Stimulated activated naive CD4-positive, alpha-beta T cell (primary cell): ENCODE measurements at places on chromosomes 16 and 17.

GRCh38 chr17:44267818-44268490, at the start of gene SLC4A1:
Gene SLC4A1 (minus strand): TSS chr17:44268135. CDS start chr17:44262866, 5,269 bp downstream.
- DNase-seq = no peak

GRCh38 chr16:72241930-72242329, 70.0 kb upstream of the PMFBP1 start:
- no peak for DNase-seq

GRCh38 chr16:58042001-58042885, 16.7 kb downstream of the MMP15 start:
- DNase-seq = no peak

GRCh38 chr17:27954548-27955495, 61.7 kb upstream of the LYRM9 start:
- no peak for DNase-seq

DNA sequence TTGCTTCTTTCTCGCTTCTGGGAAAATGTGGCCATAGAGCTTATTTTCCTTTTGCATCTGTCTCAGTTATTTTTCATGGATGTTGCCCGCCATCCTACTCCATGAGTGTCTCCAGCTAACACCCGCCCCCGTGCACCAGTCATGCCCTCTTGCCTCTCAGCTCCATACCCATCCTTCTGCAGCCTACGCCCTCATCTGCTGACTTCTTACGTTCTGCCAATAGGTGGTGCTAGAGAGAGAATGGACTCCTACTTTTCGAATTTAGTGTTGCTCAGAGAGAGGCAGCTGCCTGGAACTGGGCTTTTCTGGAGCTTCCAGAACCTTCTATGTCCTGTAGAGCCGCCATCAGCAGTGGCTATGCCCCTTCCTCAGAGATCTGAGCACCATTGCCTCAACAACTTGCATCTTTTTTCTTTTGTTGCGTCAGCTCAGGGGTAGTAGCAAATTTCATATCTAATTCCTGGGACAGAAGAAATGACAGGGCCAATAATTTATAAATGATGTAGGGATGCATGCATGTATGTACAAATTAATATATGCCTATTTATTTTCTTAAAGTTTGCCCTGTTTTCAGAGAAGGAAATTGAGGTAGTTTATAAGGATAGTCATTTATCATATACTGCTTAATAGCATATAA, 119.7 kb upstream of the MYOCD start:
- no peak for DNase-seq

DNA sequence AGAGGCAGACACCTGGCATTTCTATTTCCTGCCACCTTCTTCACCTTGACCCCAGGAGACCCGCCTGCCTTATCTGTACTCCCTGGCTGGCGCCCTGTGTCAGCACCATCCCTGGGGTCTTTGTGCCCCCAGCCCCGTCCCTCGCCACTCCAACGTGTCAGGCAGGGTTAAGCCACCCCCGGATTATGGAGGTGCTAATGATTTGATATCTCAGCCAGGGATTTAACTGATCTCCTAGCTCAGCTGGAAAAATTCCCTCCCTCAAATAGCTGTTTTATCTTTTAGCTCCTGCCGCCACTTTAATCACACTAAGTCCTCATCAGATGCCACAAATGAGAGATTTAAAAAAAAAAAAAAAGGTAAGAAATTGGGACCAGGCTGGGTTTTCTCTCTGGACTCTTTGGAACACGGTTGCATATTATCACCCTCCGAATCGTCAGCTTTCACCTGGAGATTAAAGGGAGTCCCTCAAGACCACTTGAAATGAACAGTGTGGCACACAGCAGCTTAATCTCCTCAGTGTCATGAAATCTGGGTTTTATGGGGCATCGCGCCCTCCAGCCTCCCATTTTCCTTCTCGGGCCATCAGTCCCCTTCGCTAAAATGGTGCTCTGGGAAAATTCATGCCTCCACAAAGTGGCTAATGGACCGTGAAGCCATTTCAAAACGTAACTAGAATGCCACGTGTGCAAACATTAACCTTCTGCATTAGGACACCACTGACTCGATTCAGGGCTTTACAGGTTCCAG, 26.2 kb upstream of the WFDC1 start:
- no peak for DNase-seq

- DNase-seq = no peak
These were observed 609.4 kb upstream of the SOX9 start for GRCh38 chr17:71511266-71511995.

DNA sequence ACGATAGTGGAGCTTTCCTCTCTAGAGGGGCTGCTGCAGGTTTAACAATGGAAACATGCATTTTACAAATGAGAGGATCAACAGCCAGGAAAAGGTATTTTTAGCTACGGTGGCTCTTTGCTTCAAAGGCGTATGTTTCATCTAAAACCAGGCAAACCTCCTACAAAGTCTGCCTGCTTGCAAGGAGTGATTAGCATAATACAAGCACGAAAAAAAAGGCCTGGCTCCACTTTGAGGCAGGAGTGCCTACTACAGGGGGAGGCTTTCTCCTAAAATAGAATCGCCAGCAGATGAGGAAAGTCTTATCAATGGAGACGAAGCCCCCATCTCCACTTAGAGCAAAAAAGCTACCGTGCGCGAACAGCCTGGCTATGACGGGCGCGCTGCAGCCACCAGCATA, 27.1 kb upstream of the MTSS2 start:
- no peak for DNase-seq

DNA sequence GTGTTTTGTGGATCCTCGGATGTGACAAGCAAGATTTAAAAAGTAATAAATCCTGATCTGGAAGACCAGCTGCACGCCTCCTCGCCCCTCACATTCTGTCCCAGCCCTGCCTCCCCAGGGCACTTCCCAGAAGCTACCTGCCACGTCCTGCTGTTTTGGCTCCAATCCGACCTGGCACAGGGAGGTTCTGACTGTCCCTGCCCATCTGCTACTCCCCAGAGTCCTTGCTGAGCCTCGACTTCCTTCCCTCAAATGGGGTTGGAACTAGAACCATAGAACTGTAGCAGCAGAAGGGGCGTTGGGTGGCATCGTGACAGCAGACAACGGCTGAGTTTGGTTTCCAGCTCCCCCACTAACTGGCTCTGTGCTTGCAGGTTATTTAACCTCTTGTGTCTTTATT, 71.7 kb downstream of the RPH3AL start:
- no peak for DNase-seq

- no peak for DNase-seq
These were observed 48.2 kb downstream of the MARVELD3 start for GRCh38 chr16:71674229-71674628.

DNA sequence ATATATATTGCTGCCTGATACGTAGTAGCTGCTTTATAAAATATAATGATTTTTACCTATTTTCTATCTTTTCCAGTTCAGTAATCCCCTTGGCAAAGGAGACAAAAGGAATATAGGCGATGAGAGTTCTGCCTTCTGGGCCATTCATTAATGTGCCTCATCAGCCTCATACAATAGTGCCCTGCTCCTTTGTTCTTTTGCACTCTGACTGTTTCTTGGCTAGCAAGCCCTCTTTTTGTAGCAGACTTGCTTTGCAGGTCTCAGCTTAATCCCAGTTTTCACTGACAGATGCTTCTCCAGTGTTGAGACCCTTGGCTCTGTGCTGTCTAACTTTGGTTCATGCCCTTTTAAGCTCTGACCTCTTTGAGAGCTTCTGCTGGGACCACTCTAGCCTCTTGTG, 10.4 kb downstream of the HSD17B2 start:
- DNase-seq = no peak

GRCh38 chr17:30886187-30886586, 19.9 kb downstream of the TEFM start:
- no peak for DNase-seq

DNA sequence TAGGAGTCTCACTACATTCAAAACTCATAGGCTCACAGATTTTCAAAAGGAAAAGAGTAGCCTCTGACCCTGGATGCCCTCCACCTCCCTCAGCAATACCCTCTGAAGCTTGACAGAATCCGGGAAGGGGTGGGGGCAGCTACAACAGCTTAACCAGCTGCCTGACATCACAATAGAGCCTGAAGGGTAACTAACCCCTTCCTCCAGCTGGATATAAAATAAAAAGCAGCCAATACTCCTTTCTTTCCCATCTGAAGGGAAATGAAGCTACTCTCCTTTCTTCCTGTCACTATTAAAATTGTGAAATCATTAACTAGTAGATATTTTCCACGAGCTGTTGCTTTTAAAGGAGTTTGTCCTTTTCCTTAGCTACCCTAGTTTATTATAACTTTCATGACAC, 24.0 kb downstream of the USP31 start:
- DNase-seq = no peak

GRCh38 chr17:57662644-57663308, 82.3 kb downstream of the CCDC182 start:
- no peak for DNase-seq

DNA sequence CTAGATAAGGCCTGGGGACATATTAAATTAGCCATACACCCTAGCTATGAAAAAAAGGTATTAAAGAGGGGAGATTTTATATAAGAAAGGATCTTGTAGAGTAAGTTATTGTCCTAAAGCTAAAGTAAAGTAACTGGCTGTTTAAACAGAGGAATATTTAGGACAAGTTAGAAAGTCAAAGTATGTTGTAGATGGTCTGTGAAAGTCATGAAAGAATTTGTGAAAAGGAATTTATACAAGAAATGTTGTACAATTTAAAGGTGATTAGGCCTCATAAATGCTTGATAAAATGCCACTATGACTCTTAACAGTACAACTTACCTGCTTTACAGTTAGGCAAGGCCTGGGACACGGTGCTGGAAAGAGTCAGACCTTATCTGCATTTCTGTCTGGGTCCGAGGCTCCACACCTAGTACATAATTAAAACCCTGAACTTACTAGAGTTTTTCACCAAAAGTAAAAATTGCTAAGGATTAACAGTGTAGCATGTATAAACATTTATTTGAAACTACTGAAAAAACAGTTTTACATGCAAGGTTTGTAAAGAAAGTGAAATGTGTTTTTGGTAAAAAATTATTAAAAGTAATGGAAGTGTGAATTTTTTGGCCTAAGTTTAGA, 445.3 kb upstream of the TOM1L1 start:
- no peak for DNase-seq

GRCh38 chr17:63550817-63551639, 751 bp downstream of the DCAF7 start:
- no peak for DNase-seq
